ENCODE measurements at places on chromosomes 11 and 22.

- DNase-seq = no peak
Measured at GRCh38 chr22:21855676-21856075, 11.8 kb downstream of the MAPK1 start.

GRCh38 chr11:130426837-130427341 is 1.5 kb downstream of the ADAMTS8 start:
- DNase-seq = no peak

DNA sequence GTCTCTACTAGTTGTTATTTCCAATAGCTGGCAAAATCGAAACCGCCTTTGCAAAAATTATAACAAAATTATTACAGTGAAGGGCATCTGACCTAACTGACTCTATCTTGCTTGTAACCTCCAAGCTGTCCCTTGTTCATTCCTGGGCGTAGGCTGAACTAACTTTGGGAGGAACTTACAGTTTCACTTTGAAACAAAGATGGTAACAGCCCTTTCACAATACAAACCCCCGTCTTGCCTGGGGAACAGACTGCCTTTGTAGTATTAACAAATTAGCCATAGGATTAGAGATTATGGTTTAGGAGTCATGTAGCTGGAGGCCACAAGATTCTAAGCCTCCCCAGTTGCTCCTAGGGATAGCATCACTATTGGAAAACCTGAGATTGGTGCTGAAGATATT is 131.6 kb upstream of the HSD17B12 start:
- DNase-seq = no peak

DNA sequence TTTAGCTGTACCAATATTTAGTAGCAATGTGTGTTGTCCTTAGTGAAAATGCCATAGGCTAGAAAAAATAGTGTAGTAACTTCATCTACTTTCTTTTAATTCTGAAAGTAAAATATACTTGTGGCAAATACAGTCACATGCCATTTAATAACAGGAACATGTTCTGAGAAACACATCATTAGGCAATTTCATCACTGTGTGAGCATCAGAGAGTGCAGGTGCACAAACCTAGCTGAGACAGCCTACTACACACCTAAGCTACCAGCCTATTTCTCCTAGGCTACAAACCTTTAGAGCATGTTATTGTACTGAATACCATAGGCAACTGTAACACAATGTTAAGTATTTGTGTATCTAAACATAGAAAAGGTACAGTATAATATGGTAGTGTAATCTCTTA is 127.0 kb upstream of the PITPNB start:
- DNase-seq = no peak

GRCh38 chr11:2401436-2401984 is 960 bp downstream of the TSSC4 start:
- no peak for DNase-seq

DNA sequence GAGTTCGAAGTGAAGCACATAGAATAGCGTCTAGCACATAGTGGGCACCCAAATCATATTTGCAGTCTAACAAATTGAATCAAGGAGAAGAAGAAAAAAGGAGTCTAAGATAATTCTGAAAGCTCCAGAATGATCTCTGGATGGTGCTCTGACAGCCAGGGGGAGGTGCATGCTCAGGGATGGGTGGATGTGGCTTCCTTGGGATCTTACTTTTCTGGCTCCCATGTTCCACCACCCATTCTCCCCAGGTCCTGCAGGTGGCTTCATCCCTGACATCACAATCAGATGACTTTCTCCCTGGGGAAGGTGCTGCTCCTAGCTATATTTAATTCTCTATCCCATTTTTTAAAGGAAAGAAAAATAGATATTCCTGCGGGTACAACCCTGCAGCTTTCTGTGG is 381.9 kb downstream of the CADM1 start:
- no peak for DNase-seq

DNA sequence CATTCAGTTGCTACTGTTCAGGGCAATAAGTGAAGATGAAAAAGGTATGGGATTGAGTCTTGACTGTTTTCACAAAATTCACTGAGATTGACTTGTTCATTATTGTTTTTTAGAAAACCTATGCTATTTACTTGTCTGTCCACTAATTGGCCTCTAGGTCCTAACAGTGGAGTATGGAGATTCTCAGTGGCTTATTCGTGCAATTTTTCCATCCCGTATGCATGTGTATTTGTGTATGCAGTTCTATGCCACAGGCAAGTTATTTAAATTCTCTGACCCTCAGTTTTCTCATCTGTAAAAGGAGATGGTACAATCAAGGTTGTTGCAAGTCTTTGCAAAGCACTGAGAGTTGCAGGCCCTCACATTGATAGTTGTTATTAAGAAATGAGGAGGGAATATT is 151.0 kb downstream of the BBOX1 start:
- no peak for DNase-seq

- DNase-seq = no peak
Measured at GRCh38 chr11:44979543-44980399, 29.1 kb upstream of the TP53I11 start.

- DNase-seq = peak; percentile 51
Measured at GRCh38 chr22:37188901-37189466, 937 bp upstream of the C1QTNF6 start.

GRCh38 chr11:62853279-62853965 is 14.0 kb upstream of the WDR74 start:
- no peak for DNase-seq

DNA sequence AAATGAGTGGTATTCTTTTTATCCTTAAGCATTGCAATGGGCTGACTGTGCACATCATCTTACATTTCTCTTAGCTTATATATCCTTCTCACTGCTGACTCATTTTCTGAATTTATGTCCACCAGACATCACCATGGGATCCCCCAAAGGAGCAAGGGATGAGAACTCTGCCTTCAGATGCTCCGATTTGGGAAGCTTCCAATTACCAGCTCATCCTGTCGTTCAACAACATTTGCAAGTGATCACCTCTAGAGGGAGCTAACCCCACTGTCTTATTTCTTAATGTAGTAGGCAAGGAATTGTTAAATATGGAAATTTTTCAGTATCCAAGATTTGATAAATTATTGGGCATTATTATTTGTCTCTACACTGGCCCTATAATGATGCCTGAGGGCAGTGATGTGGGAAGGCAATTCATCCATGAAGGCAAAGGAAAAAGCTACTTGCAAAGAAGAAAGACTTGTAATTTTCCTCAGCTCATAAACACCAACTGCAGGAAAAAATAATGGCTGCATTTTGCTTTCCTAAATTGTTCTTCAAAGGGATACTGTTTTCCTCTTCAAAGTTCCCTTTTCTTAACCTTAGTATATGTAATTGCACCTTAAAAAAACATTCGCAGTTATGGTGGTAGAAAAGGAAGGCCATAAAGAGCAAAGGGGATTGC is 102.4 kb upstream of the FSHB start:
- peak; percentile 42 for DNase-seq

GRCh38 chr22:37277384-37277783 is 4.9 kb upstream of the CYTH4 start:
- no peak for DNase-seq

DNA sequence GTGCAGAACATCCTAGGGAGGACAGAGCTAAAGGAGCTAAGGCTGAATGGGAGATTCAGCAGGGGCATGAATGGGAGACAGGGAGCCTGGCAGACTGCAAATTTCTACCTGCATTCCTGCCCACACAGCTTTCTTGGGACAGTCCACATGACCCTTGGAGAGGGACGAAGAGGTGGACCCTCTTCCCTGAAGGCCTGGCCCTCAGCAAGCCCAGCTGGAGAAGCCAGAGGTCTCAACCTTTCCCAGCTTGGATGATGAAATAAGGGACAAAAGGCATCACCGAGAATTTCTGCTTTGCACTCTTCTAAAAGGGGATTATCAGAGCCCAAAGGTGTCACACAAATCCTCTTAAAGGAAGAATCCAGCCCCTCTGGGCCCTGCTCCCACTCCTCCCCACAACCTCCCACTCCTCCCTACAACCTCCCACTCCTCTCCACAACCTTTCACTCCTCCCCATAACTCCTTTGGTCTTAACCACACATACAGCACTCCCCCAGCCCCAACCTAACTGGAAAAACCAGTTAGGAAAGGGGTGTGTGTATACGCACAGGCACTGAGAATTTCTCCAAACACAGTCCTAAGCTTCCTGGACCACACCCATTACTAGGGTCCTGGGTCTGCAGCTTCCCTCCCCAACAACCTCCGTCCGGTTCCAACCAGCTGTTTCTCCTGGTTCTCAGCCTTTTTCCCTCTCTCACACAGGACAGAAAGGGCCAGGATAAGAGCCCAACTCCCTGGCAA is 38.4 kb downstream of the RPL27A start:
- DNase-seq = no peak

GRCh38 chr11:68661014-68661413 is 23.3 kb upstream of the GAL start:
- DNase-seq = no peak

DNA sequence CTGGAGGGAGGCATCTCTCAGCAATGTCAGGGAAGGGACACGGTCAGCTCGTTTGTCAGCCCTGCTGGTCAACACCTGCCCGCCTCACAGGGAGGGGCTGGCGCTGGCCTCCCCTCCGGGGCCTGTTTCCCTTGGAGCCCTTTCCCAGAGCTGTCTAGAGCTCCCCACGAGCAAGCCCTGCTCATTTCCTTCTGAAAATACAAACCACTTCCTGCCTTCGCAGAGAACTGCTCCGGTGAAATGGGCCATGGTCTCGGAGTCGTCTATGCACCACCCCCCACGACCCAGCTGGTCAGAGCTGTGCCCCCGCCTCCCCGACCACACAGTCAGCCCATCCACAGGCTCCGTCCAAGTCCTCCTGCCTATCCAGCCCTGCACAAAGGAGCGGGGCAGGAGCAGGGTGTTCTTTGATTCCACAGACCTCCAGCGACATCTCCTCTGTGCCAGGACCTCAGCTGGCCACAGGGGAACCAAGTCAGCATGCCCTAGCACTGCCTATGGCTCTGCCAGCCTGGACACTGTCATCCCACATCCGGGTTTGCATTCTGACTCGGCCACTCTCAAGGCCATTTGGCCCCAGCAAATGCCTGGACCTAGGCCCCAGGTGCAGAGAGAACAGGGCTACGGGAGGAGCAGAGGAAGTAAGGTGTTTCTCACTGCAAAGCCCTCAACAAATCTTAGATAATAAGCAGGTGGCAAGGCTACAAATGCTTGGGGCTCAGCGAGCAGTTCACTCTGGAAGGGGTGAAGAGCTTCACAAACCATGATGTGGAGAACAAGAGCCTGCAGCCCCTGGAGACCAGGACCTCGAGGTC is 82.1 kb upstream of the WNT11 start:
- DNase-seq = no peak

- no peak for DNase-seq
Measured at GRCh38 chr11:122423886-122424285, 231.6 kb upstream of the UBASH3B start.

DNA sequence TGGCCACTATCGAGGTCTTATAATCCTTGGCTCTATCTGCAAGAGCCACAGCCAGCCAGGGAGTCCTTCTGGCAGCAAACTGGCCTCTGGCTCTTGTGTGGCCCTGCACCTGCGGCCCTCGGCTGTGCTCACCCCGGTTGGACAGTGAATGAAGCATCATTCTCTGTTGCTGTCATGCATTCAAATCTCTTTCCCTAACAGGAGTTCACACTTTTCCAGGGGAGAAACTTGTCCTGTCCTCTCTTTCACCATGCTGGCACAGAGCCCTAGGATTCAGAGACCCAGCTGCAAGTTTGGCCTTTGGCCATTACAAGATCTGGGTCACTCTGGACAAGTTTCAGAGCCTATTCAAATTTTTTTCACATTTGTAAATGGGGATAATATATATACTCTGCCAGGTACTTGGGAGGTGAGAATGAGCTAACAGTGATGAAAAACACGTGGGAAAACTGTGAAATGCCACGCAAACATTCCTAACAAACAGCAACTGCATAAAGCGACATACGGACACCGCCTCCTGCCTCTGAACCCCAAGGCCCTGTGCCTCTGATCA is 34.2 kb downstream of the TMEM184B start:
- peak; percentile 81 for DNase-seq

DNA sequence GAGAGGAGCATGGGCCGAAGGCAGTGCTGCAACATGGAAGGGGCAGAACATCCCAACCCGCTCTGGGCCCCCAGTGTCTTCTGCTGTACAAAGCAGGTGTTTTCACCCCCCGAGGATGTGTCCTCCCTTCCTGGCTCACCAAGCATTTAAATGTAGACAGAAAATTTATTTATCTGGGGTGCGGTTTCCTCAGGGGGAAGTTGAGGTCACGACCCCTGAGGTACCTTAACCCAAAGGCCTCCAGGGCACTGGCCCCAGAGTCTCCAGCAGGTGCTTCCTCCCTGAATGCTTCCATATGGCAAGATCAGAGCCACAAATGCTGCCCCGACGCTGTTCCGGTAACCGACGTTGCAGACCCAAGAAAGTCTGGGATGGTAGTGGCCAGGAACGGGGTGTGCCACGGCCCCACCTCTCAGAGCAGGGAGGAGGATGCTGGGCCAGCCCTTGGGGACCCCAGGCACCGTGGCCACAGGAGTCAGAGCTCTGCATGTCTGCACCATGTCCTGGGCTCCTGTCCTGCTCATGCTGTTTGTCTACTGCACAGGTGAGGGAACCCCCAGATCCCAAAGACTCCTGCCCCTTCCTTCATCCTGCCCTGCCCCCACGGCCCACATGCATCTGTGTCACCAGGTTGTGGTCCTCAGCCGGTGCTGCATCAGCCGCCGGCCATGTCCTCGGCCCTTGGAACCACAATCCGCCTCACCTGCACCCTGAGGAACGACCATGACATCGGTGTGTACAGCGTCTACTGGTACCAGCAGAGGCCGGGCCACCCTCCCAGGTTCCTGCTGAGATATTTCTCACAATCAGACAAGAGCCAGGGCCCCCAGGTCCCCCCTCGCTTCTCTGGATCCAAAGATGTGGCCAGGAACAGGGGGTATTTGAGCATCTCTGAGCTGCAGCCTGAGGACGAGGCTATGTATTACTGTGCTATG is at the start of gene VPREB1:
TSS of gene VPREB1 (plus strand) at position 471 of the 935 bp plus-strand sequence. CDS start at position 499, 28 bp downstream.
- no peak for DNase-seq

GRCh38 chr22:49727881-49728569 is 99.6 kb downstream of the BRD1 start:
- DNase-seq = no peak

DNA sequence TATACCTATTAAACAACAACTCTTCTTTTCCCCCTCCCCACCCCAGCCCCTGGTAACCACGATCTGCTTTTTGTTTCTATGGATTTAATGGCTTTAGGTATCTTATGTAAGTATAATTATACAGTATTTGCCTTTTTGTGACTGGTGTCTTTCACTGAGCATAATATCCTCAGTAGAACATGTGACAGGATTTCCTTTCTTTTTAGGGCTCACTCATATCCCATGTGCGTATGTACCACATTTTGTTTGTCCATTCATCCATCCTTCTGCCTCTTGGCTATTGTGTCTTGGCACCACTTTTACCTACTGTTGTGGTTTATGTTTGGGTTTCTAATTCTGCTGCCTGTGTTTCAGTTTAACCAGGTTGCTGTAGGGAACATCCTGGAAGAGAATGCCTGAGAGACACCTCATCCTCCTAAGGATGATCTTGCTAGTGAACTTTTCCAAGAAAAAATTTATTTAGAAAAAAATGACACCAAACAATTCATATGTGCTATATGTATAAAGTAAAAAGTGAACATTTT is 77.6 kb upstream of the SESN3 start:
- no peak for DNase-seq
